HTR-8/SVneo (cell line): ENCODE measurements at places on chromosomes 12 and 14.

- DNase-seq, result no peak
These were observed 1236.5 kb downstream of the SLC16A7 start for GRCh38 chr12:60832290-60832689.

- DNase-seq, result no peak
These were observed 72.9 kb upstream of the FOXN3 start for GRCh38 chr14:89489761-89490437.

- peak; percentile 37 for DNase-seq
These were observed 461.4 kb upstream of the SYT1 start for GRCh38 chr12:78403136-78403535.

DNA sequence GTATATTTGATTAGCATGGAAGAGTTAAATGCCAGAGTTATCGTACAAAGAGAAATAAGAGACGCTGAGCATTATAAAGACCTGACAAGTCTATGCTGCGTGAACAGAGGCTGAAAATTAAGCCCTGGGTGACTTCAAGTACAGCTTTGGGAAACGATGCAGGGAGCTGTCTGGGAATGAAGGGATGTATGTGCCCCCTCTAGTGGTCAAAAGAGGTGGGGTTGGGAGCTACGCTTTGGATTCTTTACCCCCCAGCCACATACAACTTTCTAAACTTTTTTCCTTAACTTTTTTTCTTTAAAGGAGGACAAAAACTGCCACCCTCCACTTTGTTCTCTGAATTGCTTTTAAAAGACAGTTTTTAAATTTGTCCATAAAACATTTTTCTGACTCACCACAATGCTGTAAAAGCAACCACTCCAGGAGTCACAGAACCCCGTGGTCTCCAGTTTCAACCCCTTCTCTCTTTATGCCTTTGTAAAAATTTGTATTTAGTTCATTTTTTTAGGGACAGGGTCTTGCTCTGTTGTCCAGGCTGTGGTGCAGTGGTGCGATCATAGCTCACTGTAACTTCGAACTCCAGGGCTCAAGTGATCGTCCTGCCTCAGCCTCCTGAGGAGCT lies 59.4 kb downstream of the ZNF664 start:
- peak; percentile 80 for DNase-seq

GRCh38 chr12:91991399-91992187 lies 154.1 kb downstream of the BTG1 start:
- no peak for DNase-seq

- no peak for DNase-seq
These were observed 3.1 kb downstream of the C14orf39 start for GRCh38 chr14:60482743-60483142.

DNA sequence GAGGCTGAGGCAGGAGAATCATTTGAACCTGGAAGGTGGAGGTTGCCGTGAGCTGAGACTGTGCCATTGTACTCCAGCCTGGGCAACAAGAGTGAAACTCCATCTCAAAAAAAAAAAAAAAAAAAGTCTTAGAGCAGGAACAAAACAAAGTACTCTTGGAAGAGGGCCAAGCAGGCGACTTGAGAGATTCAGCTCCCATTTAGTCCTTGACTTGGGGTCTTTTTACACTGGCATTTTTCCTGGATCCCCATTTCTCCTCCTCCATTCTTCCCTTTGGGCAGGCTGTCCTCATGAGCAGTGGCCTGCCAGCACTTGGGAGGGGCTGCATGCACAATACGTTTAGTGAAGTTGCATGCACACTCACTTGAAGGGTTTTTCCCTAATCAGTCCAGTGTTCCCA lies 72.9 kb downstream of the C14orf132 start:
- DNase-seq, result no peak

DNA sequence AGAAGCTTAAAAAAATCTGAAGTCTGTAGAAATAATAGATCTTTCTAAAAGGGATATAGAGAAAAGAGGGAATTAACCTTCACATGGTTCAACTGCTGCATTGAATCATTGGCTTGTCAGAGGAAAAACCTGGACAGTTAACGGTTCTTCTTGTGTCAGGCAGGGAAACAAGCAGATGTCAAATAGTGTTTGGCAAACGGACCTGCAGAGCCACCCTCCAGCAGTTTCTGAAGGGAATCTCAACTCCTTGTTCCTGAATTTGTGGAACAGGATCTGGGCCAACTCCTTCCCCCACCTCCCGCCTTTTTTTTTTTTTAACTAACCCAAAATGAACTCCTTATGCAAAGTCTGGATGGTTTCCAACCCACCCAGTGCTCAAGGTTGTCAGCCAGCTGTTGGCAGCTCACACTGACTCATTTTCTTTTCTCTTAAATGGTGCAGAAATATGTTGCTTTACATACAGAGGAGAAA lies 187.3 kb downstream of the CAND1 start:
- DNase-seq, result no peak

DNA sequence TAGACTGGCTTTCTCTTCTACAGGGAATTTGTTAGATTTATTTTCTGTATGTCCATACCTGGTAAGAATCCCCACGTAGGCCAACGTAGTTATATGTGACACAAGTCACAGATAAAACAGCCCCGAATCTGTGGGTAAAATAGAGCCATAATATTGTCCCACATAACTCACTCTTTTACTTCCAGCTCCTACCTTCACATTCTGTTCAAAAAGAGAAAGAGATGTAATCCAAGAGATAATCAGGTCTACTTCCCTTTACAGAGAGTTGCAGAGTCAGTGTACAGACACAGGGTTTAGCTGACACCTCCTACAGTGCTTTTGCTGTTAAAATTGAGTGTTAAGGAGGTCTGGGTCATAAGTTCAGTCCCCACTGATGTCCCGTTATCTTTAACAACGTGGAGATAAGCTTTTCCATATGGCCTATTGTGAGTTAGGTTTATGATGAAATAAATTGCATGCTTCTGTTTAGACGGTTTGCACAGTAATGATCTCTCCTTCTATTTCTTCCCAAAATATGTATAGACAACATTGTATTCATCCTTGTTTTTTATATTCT lies 446.5 kb downstream of the ADAMTS20 start:
- DNase-seq, result no peak

DNA sequence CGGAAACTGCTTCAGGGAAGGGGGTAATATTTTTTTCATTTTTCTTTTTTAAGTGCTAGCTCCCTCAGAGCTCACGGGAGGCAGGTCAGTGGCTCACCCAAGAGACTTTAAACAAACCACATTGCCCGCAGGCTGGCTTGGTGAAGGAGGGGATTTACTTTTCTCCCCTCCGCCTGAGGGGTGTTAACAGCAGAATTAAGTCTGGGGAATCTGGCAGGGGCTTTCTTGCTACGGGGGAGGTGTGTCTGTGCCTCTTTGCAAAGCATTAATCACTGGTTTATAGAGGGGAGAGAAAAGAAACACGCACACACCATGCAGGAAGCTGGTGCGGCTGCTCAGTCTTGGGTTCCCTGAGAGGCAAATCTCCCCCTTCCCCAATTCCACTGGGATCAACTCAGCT lies 26.2 kb upstream of the TBX3 start:
- no peak for DNase-seq

- DNase-seq, result no peak
These were observed 1.3 kb upstream of the EMP1 start for GRCh38 chr12:13195250-13195649.

- DNase-seq, result no peak
These were observed 317.2 kb downstream of the TMEM121 start for GRCh38 chr14:105843444-105844046.

- DNase-seq, result no peak
These were observed 170.3 kb downstream of the GRIN2B start for GRCh38 chr12:13811061-13811460.

GRCh38 chr14:98949481-98950135 lies 322.4 kb downstream of the BCL11B start:
- DNase-seq, result no peak

GRCh38 chr12:130967636-130968035 lies 13.9 kb downstream of the ADGRD1 start:
- no peak for DNase-seq

DNA sequence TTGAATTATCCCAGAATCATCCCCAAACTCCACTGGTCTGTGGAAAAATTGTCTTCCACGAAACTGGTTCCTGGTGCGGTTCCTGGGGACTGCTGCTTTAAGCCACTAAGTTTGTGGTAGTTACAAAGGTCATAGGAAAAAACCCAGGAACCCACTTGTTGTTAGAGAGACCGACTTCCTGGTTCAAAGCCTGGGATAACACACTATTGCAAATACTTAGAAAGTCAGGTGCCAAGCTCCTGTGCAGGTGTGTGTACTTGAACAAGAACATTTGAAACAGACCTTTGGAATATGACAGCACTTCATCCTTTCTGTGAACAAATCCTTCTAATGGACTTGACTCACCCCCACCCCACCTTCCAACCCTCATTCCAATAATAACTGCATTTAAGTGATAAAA lies 519.6 kb downstream of the GLT1D1 start:
- no peak for DNase-seq

DNA sequence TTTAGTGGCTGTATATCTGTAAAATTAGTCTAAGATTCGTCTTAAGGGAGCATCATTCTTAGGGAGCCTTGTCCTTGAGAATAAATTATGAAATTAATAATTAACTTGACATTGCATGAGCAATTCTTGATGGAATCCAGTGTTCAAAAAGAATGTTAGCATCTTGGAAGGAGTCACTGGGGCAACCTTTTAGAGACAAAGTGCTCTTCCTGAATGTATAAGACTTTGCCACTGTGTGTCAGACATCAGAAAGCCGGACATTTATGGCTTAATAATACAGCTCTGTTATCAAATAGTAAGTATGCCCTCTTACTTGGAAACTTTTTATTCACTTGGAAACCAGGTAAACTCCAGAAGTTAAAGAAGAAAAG lies 83.3 kb downstream of the CCER1 start:
- no peak for DNase-seq
